ENCODE measurements at places on chromosomes 3 and 15. TPM values are rescaled to one million over a fixed set of nuclear protein-coding genes. Genes with fewer than 3 reads are reported as not detected.

- H3K27me3 ChIP-seq: no peaks in the 10 kb centered on the region
- no peak for DNase-seq
- no peak overlapping the region for H3K4me3 ChIP-seq
- no peaks in the 10 kb centered on the region for H3K4me1 ChIP-seq
- H3K27ac ChIP-seq: no peak overlapping the region
These were observed 271.7 kb upstream of the GBE1 start for GRCh38 chr3:82033186-82033585.

DNA sequence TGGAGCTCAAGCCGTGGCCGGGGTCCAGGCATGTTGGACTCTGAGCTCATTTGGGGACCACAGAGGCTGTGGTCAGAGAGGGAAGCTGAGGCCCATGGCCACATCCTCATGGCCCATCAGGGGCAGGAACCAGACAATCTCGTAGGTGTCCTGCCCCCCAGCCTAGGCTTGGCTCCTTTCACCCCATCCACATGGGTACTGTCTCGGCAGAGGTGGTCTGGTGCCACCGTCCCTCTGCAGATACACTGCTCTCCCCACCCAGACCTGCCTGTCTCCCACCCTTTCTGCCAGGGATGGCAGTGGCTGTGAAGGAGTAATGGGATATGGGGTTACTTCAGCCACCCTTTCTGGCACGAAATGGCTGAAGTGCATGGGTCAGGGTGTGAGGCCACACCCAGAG lies 7.9 kb downstream of the PRSS50 start:
- no peaks in the 10 kb centered on the region for H3K27me3 ChIP-seq
- no peak for DNase-seq
- no peak overlapping the region for H3K27ac ChIP-seq
- no peaks in the 10 kb centered on the region for H3K36me3 ChIP-seq
- H3K4me3 ChIP-seq: no peak overlapping the region
- no peaks in the 10 kb centered on the region for H3K4me1 ChIP-seq

- DNase-seq: peak; percentile 91
- peaks cover 29% of the 10 kb centered on the region for H3K36me3 ChIP-seq
These were observed 3.8 kb downstream of the HEG1 start for GRCh38 chr3:125051715-125052581.

Gene NPHP3
- total RNA-seq: 13.4 TPM

Gene ZCWPW2
- not detected for total RNA-seq

GRCh38 chr3:18423401-18424212 lies 1.5 kb downstream of the SATB1 start:
- H3K4me1 ChIP-seq: peaks cover 58% of the 10 kb centered on the region
- peak; percentile 86 for DNase-seq
- peak overlapping the region; percentile 98 for H3K27ac ChIP-seq
- peaks cover 2% of the 10 kb centered on the region for H3K27me3 ChIP-seq
- H3K36me3 ChIP-seq: peaks cover 82% of the 10 kb centered on the region

- no peaks in the 10 kb centered on the region for H3K4me1 ChIP-seq
- no peak overlapping the region for H3K4me3 ChIP-seq
- peaks cover 1% of the 10 kb centered on the region for H3K27me3 ChIP-seq
- no peaks in the 10 kb centered on the region for H3K36me3 ChIP-seq
These were observed 31.1 kb upstream of the UBE2E2 start for GRCh38 chr3:23172059-23172458.

DNA sequence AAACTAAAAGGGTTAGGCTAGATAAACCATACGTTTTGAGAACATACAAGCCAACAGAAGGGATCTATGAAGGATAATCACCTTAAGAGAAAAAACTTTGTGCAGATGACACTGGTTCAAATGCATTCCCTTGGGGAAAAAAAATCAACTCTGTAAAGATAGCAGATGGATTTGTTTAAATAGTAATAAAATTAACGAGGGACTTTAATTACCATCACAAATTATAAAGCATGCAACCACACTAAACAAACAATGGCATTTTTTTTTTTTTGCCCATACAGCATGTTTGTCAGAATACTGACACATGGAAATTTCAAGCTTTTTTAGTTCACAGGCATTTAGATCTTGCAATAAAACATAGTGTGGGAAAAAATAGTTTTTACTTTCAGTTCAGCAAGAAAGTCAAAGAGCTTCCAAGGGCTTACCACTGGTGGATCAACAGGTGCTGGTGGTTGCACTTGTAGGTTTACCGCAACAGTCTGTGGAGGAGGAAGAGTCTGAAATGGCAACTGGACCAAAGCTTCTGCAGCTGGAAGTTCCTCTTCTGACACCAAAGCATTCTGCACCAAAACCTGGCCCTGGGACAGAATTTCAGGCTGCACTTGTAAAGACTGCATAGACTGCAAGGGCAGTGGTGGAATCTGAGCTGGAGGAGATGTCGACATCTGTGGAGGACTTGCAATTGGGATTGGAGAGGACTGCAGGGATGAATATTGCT lies 53.1 kb downstream of the PHC3 start:
- H3K36me3 ChIP-seq: peaks cover 44% of the 10 kb centered on the region
- peak overlapping the region; percentile 11 for H3K4me3 ChIP-seq

- H3K4me3 ChIP-seq: no peak overlapping the region
- no peaks in the 10 kb centered on the region for H3K4me1 ChIP-seq
- no peak for DNase-seq
These were observed 248.1 kb upstream of the NR2E3 start for GRCh38 chr15:71562251-71562650.

DNA sequence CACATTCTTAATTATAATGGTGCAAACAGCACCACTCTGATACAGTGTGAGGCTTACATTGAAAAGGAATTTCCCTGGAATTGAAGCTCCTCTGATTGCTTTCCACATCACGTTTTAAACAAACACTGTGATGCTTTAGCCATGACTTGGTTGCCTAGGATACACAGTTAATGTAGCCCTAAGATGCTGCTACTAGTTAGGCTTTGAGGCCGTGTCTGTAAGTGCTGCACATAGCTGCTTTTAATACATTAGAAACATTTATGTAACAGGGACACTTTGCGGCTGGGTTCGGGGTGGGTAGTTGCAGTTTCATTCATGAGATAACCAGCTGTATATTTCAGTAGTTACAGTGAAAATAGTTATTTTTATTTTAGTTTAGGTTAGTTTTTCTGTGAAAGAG lies 334.7 kb downstream of the NLGN1 start:
- no peak overlapping the region for H3K4me3 ChIP-seq
- no peak for DNase-seq
- H3K4me1 ChIP-seq: no peaks in the 10 kb centered on the region
- no peak overlapping the region for H3K27ac ChIP-seq

DNA sequence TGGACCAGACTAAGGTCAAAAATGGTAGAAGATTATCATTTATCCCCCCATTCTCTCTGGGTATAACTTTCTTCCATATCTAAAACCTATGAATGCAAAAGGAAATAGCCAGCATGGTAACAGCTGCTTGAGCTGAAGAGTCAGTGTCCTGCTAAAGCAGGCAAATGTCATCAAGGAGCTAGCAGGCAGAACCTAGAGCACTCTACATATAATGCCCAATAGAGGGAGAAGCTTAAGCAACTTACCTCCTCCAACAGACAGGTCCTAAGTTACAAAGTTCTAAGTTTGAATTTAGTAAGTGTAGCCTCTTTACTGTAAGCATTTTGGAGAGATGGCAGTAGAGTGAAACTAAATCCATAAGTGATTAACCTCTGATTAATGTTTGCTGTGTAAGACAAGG lies 7.7 kb downstream of the RAF1 start:
- H3K27ac ChIP-seq: no peak overlapping the region
- peaks cover 32% of the 10 kb centered on the region for H3K4me1 ChIP-seq
- no peak overlapping the region for H3K4me3 ChIP-seq
- no peaks in the 10 kb centered on the region for H3K27me3 ChIP-seq
- no peak for DNase-seq

DNA sequence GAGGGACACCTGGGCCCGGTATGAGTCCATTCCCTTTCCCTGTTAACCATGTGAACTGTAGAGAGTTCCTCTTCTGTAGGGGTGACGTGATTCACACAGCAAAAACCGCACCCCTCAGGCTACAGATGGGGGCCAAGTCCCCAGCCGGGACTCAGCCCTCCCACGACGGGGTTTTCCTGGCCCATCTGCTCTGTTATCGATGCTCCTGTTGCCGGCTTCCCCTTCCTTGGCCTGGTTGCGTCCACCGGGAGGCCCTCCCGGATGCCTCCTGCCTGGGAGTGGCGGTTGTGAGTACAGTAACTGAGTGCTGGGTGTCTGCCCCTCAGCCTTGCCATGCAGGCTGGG lies 817 bp upstream of the PLXNA1 start:
- no peaks in the 10 kb centered on the region for H3K36me3 ChIP-seq
- H3K4me1 ChIP-seq: peaks cover 21% of the 10 kb centered on the region
- DNase-seq: no peak
- peak overlapping the region; percentile 92 for H3K27ac ChIP-seq
- peaks cover 9% of the 10 kb centered on the region for H3K27me3 ChIP-seq
- peak overlapping the region; percentile 89 for H3K4me3 ChIP-seq

Gene GATM
- 0.65 TPM for total RNA-seq

Gene CACNA2D3
- not detected for total RNA-seq

DNA sequence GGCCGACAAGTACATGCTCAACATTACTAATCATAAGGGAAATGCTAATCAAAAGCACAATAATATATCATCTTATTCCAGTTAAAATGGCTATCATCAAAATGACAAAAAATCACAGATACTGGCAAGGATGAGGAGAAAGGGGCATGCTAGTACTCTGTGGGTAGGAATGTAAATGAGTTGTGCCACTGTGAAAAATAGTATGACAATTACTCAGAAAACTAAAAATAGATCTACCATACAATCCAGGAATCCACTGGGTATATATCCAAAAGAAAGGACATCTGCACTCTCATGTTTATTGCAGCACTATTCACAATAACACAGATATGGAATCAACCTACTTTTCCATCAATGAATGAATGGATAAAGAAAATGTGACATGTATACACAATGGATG lies 1256.5 kb downstream of the SI start:
- no peak overlapping the region for H3K27ac ChIP-seq
- no peaks in the 10 kb centered on the region for H3K36me3 ChIP-seq
- no peaks in the 10 kb centered on the region for H3K4me1 ChIP-seq
- DNase-seq: no peak

GRCh38 chr3:34020170-34020569 lies 221.7 kb downstream of the PDCD6IP start:
- no peak overlapping the region for H3K27ac ChIP-seq
- no peaks in the 10 kb centered on the region for H3K27me3 ChIP-seq
- DNase-seq: no peak
- H3K36me3 ChIP-seq: no peaks in the 10 kb centered on the region

DNA sequence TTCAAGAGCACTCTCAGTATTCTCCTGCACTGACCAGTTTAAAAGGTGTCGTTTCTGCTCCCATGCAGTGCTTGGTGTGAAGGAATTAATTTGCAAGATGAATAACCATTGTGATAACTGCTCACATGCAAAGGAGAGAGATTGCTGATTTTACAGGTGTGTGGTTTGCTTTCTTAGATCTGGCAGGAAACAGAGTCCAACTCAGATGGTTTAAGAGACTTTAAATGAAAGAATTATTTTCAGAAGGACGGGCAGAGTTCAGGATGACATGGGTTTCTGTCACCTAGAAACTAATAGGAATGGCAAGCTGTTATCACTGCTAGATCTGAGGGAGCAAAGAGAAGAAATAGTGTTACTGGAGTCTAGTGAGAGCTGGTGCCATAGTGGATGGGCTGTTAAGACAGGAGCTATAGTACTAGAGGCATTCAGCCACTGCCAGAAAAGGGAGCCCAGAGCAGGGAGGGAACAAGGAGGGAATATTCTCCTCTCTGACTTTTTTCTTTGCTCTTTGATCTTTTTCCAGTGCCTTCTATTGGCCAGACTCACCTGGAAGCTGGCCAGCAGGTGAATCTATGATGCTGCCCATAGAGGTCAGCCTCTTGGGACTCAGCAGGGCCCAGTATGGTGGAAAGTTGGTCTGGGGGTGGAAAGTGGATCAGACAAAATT lies 14.9 kb downstream of the ATXN7 start:
- peak overlapping the region; percentile 16 for H3K27ac ChIP-seq
- peaks cover 2% of the 10 kb centered on the region for H3K36me3 ChIP-seq
- peaks cover 35% of the 10 kb centered on the region for H3K4me1 ChIP-seq
- no peaks in the 10 kb centered on the region for H3K27me3 ChIP-seq

Gene SH3GL3
- not detected for total RNA-seq

GRCh38 chr3:195230244-195230643 lies 40.7 kb downstream of the XXYLT1 start:
- no peak overlapping the region for H3K27ac ChIP-seq
- H3K36me3 ChIP-seq: peaks cover 6% of the 10 kb centered on the region
- DNase-seq: no peak
- H3K4me3 ChIP-seq: no peak overlapping the region
- H3K4me1 ChIP-seq: peaks cover 5% of the 10 kb centered on the region

DNA sequence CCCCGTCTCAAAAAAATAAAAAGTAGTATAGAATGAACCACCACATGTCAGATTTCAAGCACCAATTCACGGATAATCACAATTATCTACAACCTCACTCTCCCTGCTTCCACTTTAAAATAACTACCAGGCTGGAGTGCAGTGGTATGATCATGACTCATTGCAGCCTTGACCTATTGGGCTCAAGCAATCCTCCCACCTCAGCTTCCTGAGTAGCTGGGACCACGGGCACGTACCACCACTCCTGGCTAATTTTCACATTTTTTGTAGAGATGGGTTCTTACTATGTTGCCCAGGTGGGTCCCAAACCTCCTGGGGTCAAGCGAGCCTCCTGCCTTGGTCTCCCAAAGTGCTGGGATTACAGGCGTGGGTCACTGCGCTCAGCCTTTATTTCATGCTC lies 38.1 kb upstream of the LDHAL6B start:
- no peaks in the 10 kb centered on the region for H3K27me3 ChIP-seq
- H3K4me3 ChIP-seq: no peak overlapping the region
- H3K27ac ChIP-seq: no peak overlapping the region
- no peak for DNase-seq

- no peak overlapping the region for H3K27ac ChIP-seq
- H3K4me3 ChIP-seq: no peak overlapping the region
- DNase-seq: no peak
- H3K4me1 ChIP-seq: peaks cover 10% of the 10 kb centered on the region
These were observed 48.1 kb downstream of the IQSEC1 start for GRCh38 chr3:13025090-13025489.

DNA sequence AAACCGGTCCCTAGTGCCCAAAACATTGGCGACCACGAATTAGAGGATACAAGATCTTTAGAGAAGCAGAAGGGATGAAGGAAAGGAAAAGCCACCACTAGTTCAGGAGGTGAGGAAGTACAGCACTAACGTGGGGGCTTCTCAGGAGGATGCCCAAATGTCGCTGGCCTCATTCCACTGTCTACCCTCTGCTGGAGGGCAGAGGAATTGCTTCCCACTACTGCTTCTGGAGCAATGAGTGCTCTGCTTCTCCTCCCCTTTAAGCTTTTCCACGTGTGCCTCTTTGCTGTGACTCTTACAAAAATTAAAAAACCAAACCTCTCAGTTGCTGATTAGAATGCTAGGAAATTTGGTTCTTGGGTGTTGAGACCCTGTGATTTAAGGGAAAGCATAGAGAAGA lies 281.3 kb downstream of the CLSTN2 start:
- DNase-seq: no peak
- no peak overlapping the region for H3K27ac ChIP-seq

- no peak overlapping the region for H3K27ac ChIP-seq
- DNase-seq: no peak
- no peaks in the 10 kb centered on the region for H3K4me1 ChIP-seq
- H3K27me3 ChIP-seq: no peaks in the 10 kb centered on the region
These were observed 57.7 kb downstream of the GASK1A start for GRCh38 chr3:43036621-43037423.

GRCh38 chr3:38536671-38537070 lies 40.5 kb downstream of the EXOG start:
- H3K4me1 ChIP-seq: no peaks in the 10 kb centered on the region
- H3K36me3 ChIP-seq: peaks cover 5% of the 10 kb centered on the region
- no peaks in the 10 kb centered on the region for H3K27me3 ChIP-seq
- H3K27ac ChIP-seq: no peak overlapping the region
- H3K4me3 ChIP-seq: no peak overlapping the region
- no peak for DNase-seq

GRCh38 chr3:100045696-100046095 lies 68.6 kb downstream of the FILIP1L start:
- H3K27ac ChIP-seq: no peak overlapping the region
- H3K36me3 ChIP-seq: no peaks in the 10 kb centered on the region
- H3K4me3 ChIP-seq: no peak overlapping the region
- DNase-seq: no peak

Data from activated CD4-positive, alpha-beta T cell treated with anti-CD3 and anti-CD28 coated beads, Interleukin-2, amount 10 ng/mL, durations not matched to agents 24 days and 14 days (primary cell).